ENCODE measurements at places on chromosomes 7 and 10.

DNA sequence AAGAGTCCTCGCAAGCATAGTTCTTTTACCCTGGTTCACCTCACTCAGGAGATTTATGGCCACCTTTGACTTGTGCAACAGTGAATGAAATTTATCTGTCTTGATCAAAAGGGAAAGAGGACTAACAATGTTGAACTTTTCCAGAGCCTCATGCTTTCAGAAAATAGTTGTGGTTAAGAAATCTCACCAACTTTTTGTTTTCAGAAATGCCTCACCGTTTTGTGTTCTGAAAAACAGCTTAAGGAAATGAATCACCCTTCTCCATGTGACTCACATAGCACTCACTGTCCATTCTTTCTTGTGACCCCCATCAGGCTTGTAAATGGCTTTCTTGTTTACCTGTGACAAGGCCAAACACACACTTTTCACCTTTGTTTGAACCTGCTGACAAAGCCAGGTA is 148.6 kb upstream of the FAM3C start:
- no peak for DNase-seq

DNA sequence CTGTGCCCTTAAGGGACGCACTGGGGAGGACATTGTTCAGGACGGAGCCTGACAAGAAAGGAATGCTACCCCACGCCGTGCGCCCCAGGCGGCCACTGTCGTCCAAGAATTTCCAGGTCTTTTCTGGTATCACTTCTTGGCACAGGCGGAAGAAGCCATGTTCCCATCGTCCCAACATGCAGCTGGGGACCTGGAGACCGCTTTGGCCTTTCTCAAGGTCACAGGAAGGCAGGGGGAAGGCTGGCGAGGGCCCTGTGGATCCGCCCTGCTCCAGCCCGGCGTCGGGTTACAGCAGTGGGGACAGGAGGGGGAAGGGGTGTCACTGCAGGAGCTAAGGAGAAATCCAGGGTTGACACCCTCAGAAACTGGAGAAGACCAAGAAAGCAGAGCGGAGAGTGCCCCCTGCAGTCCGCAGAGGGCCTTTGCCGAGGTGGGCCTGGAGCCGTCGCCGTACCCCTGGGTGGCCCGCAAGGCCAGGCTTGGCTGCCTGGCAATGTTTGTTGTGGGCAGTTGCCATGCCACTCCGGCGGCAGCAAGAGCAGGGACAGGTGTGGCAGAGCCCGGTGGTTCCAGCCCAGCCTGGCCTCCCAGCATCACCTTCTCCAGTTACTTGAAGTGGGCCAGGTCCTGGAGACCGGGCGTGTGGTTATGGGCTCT is 104.1 kb downstream of the LHPP start:
- no peak for DNase-seq

GRCh38 chr7:116952635-116953371 is 498 bp upstream of the ST7 start:
- DNase-seq = peak; percentile 77

DNA sequence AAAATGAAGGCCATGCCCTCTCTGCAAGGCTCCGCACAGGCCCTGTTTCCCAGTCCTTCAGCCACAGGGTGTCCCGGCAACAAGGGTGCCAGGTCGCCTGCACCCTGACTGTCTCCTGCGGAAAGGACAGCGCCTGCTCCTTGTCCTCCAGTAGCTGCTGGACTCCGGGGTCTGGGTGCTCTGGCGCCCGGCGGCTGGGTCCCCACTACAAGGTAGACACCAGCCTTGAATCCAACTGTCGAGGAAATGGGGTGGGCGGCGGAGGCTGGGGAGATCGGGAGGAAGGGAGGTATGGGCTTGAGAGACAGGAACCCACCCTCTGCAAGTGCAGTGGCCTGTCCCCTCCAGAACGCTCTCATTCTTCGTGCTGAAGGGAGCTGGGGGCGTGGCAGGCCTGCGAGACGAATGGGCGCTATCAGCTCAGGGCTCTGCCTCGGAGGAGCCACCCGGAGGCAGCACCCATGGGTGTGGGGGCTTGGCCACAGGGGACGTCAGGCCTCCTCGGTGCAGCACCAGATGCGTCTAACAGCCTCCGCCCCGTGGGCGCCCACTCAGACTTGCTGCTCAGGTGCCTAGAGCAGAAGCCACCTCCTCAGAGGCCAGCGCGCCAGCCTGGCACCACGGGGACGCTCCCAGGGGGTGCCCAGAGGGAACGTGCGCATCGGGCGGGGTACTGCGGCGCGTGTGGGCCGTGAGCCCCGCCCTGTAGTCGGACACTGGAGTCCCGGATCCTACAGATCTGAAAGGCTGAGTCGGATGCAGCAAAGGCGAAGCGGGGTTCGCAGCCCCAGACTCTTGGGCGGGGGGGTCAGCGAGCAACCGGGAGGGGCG is 15.6 kb downstream of the ADAM8 start:
- peak; percentile 80 for DNase-seq

DNA sequence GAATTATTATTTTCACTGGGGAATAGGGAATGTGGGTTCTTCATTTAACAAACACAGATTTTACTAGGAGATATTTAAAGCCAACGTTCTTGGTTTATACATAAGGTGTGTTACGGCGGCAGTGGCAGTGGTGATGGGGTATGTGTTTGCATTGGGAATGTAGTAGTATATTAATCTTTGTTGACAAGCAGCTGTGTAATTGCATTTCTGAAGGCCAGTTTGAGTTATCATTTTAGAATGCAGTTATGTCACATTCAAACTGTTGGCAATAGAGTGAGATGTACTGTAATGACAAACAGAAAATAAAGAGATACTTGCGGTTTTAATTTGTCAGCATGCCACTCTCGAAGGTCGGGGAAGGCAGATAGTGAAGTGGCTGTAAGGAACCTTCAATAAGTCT is 628.6 kb upstream of the POM121L12 start:
- DNase-seq = no peak

Measured in sciatic nerve (tissue), 2 donors.